ENCODE measurements at places on chromosomes 3 and 15.

- DNase-seq, result no peak
These were observed 60.9 kb upstream of the ITGA11 start for GRCh38 chr15:68492855-68493254.

GRCh38 chr3:56233742-56234141, 234.5 kb downstream of the ERC2 start:
- no peak for DNase-seq

GRCh38 chr3:27326629-27327545, 42.3 kb downstream of the NEK10 start:
- no peak for DNase-seq

- DNase-seq, result no peak
These were observed 22.1 kb downstream of the MAP2K1 start for GRCh38 chr15:66408675-66409282.

DNA sequence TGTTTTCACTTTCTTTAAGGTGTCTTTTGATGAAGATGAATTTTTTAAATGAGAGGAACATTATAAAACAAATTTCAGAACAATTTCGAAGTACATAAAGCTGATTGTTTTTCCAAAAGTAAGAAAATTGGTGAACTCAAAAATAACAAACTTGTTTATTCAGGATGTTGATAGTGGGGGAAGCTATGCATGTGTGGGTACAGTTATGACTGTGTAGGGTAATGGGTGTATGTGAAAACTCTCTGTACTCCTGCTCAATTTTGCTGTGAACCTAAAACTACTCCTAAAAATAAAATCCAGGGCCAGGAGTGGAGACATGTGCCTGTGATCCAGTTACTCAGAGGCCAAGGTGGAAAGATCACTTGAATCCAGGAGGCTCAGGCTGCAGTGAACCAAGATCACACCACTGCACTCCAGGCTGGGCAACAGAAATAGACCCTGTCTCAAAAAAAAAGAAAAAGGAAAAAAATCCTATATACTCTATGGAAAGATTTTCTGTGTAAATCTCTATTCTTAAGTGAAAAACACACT, 37.2 kb downstream of the PIK3CB start:
- DNase-seq, result no peak

DNA sequence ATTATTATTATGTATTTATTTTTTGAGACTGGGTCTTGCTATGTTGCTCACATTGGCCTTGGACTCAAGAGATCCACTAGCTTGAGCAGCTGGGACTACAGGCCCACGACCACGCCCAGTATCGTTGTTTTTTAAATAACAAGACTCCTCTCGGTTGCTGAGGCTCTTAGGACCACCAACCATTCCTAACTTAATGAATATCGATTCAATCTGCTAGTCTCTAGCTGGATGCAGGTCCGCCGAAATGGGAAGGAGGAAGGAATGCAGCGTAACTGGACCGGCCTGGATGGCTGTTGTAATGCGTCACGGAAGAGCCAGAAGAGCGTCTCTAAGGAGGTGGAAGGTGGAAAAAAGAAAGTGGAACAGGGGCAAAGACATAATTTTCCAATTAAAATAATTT, 1.7 kb downstream of the ANXA2 start:
- DNase-seq, result no peak

- DNase-seq, result no peak
These were observed 172.4 kb upstream of the SLC2A2 start for GRCh38 chr3:171198781-171199472.

GRCh38 chr3:126211569-126211968, 31.2 kb upstream of the ALDH1L1 start:
- DNase-seq, result no peak

DNA sequence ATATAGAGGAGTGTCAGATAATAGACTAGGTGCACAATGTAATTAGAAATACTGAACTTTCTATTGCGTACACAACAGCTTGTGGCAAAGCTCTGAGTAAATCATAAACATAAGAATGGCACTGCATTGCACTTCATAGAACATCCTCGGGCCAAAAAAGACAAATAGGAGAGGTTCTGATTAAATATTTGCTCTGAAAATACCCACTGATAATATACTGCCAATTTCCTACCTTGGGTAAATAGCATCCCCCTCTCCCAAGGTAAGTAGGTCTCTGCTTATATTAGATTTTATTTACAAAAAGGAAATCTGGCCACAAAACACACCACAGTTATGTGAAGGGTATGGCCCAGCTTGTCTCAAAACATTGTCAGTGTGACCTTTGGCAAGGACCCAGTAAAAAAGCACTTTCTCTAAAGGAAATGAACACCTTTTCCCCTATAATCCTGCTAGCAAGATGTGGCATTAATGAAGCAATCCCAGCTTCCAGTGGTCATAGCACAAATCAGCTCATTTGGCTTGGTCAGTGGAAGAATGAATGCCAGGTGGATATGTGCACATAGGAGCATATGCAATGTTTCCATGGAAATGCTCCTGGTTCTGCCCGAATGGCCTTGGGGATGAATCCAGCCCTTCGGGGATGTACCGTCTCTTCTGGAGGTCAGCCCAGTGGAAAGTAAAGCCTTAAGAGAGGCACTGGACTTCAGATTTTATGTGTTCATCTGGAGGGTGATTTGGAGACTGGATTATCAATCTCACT, 315.9 kb downstream of the LSAMP start:
- no peak for DNase-seq

- DNase-seq, result no peak
These were observed 287.8 kb upstream of the GOLIM4 start for GRCh38 chr3:168383573-168383972.
